NCI-H510A (cell line): ENCODE measurements at places on chromosomes 4 and X.
A peak's percentile ranks its signal among the peaks of the same experiment; 100 is the strongest.

- no peak for DNase-seq
Observed at GRCh38 chrX:13081395-13082205, 37.2 kb upstream of the FAM9C start.

GRCh38 chr4:47785153-47785552 lies 52.7 kb downstream of the CORIN start:
- no peak for DNase-seq

- no peak for DNase-seq
Observed at GRCh38 chrX:154918060-154918483, 31.9 kb downstream of the F8A1 start.

- no peak for DNase-seq
Observed at GRCh38 chr4:118743867-118744266, 58.7 kb downstream of the METTL14 start.

- no peak for DNase-seq
Observed at GRCh38 chr4:22686141-22686540, 6.6 kb upstream of the GBA3 start.

DNA sequence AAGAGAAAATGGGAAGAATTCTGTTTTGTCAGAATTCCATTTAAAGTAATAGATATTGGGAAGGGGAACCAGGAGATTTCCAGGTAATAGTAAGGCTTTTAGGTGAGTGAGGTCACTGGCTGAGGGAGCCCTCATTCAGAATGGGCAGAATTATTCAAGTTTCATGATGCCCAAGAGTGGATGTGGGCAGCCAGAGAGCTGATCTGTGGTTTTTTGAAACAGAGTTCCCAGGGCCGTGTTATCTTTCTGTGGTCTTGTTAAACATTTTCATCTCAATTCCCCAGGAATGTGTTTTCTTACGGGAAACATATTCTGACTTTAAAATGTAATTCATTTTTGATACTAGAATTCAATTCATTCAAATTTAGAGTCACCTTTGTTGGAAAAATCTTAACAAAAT lies 182.0 kb upstream of the AADAT start:
- no peak for DNase-seq

- DNase-seq = no peak
Observed at GRCh38 chrX:38220024-38220414, 652 bp downstream of the SRPX start.

DNA sequence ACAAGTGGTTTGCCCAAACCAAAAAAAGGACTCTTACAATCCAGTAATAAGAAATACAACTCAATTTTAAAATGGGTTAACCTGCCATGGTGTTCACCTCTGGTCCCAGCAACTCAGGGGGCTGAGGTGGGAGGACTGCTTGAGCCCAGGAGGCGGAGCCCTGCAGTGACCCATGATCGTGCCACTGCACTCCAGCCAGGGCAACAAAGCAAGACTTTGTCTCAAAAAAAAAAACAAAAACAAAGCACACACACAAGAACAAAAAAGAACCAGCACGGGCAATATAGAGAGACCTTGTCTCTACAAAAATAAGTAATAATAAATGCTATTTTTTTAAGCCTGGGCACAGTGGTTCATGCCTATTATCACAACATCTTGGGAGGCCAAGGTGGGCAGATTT lies 28.7 kb downstream of the ARAP2 start:
- DNase-seq = no peak

GRCh38 chrX:115229337-115230003 lies 4.4 kb downstream of the LRCH2 start:
- no peak for DNase-seq

- no peak for DNase-seq
Observed at GRCh38 chr4:10123227-10124101, 6.9 kb upstream of the WDR1 start.

- no peak for DNase-seq
Observed at GRCh38 chrX:47632666-47633065, 2.9 kb upstream of the CFP start.

DNA sequence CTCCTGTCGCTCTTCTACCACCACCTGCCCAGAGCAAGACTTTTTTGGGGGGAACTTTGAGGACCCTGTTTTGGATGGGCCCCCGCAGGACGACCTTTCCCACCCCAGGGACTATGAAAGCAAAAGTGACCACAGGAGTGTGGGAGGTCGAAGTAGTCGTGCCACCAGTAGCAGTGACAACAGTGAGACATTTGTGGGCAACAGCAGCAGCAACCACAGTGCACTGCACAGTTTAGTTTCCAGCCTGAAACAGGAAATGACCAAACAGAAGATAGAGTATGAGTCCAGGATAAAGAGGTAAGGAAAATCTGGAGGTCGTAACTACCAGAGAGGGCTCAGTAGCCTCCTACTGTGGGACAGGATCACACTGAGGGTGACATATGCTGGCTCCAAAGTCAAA lies 364.5 kb downstream of the MAPK10 start:
- DNase-seq = no peak

- no peak for DNase-seq
Observed at GRCh38 chr4:124468360-124468759, 244.2 kb downstream of the ANKRD50 start.

- DNase-seq = no peak
Observed at GRCh38 chr4:13386405-13387107, 97.6 kb downstream of the RAB28 start.

DNA sequence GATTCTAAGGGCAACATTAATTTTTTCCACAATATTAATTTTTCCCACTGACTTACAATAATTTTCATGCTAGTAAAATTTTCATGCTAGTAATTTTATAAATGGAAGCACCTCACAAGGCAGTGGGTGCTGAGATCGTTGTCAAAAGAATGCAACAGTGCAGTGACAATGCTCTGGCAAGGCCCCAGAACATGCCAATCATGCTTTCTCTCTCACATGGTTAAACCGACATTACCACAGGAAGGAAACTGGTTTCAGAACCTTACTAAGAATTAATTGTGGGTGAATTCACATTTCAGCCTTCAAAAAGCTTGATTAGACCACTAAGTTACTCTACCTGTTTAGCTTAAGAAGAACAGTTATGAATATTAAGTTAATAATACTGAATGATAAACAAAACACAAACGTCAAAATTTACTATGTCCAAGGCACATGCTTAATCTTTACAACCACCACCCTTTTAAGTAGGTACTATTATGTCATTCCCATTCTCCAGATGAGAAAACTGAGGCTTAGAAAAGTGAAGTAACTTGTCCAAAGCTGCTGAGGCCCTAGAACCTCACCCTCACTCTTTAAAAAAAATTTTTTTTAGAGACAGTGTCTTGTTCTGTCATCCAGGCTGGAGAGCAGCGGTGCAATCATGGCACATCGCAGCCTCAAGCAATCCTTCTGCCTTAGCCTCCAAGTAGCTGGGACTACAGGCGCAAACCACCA lies 10.0 kb upstream of the OPHN1 start:
- no peak for DNase-seq

DNA sequence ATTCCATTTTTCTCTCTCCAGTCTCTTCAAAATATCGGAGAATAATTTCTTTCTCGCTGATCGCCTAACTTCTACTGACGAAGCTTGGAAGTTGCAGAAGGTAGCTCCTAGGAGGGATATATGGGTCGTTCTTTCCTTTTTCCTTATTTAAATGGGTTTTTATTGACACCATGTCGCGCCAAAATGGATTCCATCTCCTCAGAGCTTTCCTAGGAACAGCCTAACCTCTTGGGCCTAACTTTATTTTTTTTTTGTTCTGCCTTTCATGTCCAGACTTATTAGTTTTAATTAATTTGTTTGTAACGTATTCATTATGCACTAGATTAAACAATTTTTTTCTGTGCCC lies 359.4 kb upstream of the ZCCHC13 start:
- no peak for DNase-seq

DNA sequence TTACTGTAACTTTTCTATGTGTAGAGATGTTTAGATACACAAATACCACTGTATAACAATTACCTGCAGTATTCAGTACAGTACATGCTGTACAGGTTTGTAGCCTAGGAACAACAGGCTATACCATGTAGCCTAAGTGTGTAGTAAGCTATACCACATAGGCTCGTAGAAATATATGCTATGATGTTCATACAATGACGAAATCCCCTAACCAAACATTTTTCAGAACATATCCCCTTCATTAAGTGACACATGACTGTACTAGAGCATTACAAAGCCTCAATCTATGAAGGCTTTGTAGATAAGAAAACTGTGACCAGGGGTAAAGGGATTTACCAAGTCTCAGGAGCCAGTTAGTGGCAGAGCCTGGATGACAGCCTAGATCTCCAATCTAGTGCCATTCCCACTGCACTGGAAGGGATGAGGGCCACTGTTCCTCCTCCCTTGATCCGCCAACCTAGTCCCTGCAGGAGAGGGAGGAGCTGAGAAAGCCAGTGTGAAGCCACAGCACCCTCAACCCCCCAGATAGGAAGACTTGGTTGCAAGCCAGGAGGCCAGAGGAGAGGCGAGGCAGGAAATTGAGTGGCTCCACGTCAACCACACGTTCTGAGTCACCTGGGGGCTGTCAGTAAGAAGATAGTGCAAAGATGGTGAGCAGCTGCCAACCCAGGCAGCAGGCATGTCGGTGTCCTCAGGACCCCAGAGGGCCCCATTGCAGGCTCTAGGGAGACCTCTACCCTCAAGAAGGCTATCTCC lies 227.7 kb downstream of the BCOR start:
- no peak for DNase-seq

GRCh38 chr4:67558493-67558892 lies at the start of gene STAP1:
Gene STAP1, plus strand, starts transcription at chr4:67558727. Its CDS starts 83 bp downstream, at chr4:67558810.
- DNase-seq = no peak

GRCh38 chr4:144649646-144650045 lies 3.7 kb downstream of the HHIP start:
- peak; percentile 17 for DNase-seq

DNA sequence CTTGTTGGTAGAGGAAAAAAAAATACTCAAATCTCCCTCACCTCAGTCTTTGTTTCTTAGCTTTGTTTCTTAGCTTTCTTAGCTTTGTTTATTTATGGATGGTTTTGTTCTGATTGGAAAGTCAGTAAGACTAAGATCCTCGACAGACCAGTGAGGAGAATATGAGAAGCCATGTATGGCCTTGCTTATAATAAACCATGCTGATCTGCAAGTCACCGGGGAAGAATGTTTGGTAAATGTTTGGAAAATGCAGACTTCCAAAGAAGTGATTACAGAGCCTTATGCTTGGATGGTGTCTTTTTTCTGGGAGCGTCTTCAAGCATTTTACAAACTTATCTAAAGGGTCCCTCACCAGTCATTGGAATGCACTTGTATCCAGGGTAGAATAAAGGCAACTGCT lies 90.1 kb upstream of the NOCT start:
- no peak for DNase-seq

- DNase-seq = no peak
Observed at GRCh38 chr4:19152264-19152663, 1099.4 kb upstream of the SLIT2 start.

DNA sequence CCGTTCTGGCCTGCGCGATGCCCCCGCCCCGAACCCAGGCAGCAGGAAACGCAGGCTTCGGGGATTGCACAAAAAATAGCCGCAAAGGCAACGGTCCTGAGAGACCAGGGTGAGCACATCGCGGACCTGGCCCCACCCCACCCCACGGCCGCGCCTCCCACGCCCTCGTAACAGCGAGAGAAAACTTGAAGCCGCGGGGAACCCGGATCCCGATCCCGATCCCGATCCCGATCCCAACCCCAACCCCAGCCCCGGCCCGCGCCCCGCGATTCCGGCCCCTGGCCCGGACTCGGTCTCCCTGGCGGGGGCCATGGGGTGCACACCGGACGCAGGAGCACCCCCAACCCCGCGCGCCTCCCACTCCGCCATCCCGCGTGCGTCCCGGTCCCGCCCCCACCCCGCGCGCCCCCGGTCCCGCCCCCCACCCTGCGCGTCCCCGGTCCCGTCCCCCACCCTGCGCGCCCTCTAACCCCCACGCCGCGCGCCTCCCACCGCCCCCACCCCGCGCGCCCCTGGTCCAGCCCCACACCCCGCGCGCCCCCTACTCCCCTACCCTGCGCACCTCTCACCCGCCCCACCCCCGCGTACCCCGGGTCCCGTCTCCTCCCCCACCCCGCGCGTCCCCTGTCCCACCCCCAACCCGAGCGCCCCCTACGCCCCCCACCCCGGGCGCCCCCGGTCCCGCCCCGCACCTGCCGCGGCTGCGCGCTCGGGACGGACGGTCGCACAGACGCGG lies 29.0 kb downstream of the NOP14 start:
- DNase-seq = no peak

GRCh38 chr4:8871417-8872401 lies at the start of gene HMX1:
Gene HMX1, minus strand, starts transcription at chr4:8871839. Its CDS starts 225 bp downstream, at chr4:8871614.
- DNase-seq = no peak

- DNase-seq = no peak
Observed at GRCh38 chrX:84487365-84488353, 14.6 kb downstream of the HDX start.

DNA sequence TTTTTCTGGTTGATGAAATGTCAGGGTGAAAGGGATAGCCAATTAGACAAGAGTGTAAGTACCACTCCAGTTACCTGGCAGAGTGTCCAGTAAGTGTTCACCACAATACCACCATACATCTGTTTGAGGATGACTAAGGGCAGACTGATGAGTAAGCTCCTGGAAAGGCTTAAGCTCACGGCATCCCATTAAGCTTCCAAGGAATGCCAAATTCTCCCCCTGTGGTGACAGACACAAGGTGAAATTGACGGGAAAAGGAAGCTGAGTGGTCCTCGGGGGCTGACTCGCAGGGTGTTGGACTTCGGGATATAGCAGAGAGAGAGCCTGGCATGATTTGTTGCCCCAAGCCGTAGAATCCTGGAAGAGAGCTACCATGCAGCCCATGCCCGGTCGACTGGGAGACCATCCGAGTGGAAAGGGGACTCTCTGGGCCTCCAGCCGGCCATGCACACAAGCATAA lies 7.6 kb upstream of the BST1 start:
- DNase-seq = no peak

- no peak for DNase-seq
Observed at GRCh38 chrX:53128097-53128749, 34.3 kb downstream of the KANTR start.

- no peak for DNase-seq
Observed at GRCh38 chrX:794311-794710, 163.7 kb downstream of the SHOX start.

DNA sequence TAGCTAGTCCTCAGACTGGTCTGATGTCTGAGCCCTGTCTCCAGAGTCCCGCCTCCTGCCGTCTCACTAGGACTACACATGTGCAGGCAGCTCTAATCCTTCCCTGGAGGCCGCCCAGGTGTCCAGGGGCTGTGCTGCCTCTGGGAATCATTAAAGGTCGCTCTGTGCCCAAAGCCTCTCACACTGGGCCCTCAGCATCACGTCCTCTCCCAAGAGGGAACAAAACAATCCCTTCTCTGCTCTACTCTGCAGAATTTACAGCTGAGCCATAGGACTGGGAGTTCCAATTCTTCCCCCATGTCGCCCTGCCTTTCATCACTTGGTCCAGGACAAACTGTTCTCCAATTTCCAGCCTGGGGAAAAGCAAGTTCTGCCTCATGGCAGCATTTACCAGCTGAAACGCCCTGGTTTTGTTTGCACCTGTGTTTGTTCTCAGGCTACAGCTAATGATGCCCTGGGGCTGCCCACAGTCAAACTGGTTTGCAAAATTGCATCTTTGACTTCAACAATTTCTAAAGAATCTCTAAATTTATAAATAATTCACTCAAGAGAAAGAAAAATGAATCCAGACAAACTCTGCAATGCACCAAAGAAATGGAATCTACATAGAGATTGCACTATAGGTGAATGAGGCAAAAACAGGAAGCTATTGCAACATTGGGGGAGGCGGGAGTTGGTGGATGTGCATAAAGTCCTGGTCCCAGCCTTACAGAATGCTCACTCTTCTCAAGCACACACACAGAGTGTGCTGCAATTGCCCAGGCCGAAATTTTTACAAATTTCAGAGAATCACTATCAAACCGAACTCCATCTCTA lies 7.2 kb upstream of the MRFAP1 start:
- peak; percentile 22 for DNase-seq
